EL (cell line): ENCODE measurements at places on chromosomes 16 and 17.

DNA sequence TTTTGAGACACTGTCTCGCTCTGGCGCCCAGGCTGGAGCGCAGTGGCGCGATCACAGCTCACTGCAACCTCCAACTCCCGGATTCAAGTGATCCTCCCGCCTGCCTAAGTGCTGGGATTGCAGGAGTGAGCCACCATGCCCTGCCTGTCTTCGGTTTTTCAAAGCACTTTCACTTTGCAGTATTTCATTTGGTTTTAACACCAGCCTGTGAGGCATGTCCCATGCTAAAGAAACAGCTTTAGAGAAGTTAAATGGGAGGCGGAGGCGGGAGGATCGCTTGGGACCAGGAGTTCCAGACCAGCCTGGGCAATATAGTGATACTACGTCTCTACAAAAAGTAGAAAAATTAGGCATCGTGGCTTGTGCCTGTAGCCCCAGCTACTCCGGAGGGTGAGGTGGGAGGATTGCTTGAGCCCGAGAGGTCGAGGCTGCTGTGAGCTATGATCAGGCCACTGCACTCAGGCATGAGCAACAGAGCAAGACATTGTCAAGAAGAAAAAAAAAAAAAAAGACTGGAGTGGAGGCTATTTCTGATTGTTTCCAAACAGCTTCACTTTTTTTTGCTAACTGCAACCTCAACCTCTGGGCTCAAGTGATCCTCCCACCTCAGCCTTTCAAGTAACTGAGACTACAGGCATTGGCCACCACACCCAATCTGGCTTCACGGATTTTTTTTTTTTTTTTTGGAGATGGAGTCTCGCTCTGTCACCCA, 1.3 kb downstream of the METTL23 start:
- DNase-seq, result no peak

DNA sequence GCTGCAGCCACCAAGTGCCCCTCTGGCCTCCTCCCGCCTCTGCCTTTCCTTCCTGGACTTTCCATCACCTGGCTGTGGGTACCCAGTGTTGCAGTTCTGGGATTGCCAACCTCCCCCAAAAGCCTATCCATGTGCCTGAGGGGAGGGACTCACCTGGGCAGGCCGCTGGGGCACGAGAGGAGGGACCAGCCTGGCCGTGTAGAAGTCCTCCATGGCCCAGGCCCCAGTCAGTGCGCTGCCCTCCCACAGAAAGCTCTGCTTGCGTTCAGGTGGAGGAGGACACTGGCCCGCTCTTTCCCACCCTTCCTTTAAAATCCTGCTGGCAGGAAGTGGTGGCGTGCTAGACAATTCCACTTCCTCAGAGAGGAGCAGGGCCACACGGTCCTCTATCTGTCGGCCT, 14.2 kb downstream of the SLX4 start:
- DNase-seq, result no peak

GRCh38 chr16:79182616-79183015, 417.9 kb downstream of the MAF start:
- no peak for DNase-seq

DNA sequence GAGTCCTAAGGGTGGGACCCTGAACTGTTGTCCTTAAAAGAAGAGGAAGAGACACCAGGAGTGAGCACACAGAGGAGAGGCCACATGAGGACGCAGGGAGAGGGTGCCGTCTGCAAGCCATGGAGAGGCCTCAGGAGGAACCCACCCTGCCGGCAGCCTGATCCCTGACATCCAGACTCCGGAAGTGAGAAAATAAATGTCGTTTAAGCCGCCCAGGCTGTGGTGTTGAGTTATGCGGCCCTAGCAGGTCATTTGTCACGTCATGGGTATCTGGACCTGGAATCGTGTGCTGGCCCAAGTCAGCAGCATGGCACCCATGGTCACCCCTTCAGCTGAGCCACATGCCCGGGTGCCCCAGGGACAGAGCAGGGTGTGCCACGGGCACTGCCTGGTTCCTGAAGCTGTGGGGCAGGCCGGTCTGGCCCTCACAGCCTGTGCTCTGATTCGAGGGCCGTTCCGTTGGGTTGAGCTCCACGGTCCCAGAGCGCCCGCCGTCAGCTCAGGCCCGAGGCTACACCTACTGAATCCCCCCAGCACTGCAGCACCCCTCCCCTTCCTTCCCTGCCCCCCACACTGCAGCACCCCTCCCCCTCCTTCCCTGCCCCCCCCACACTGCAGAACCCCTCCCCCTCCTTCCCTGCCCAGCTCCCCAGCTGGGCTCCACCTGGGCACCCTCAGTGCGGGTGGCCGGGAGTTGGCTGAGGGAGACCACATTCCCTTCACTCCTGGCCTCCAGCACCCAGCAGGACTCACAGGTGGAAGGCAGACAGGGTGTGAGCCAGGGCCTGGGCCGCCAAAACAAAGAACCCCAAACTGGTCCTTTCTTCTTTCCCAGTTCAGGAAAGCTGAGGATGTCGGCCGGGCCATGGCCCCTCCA, 2.7 kb upstream of the CCDC57 start:
- no peak for DNase-seq

- DNase-seq, result no peak
Observed at GRCh38 chr16:13926464-13926863, 6.5 kb downstream of the ERCC4 start.

- no peak for DNase-seq
Observed at GRCh38 chr16:31350275-31351005, 4.5 kb upstream of the ITGAX start.

DNA sequence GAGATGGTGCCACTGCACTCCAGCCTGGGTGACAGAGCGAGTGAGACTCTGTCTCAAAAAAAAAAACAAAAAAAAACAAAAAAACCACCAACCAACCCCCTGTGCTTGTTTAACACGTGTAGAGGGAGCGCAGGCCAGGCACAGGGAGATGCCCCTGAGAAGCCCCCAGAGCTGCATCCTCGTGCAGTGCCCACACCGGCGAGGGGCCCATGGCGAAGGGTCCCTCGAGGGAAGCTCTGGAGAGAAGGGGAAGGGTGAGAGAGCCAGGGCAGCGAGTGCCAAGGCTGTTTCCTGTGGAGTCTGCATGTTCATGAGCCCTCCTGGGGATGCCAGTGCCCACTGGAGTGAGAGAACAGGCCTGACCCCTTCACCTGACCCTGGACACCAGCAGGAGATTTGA, 47.8 kb upstream of the GSE1 start:
- no peak for DNase-seq

- no peak for DNase-seq
Observed at GRCh38 chr17:55720919-55721836, 1.5 kb downstream of the TMEM100 start.

GRCh38 chr16:85570213-85570734, 42.8 kb upstream of the GSE1 start:
- DNase-seq, result no peak

GRCh38 chr17:66351033-66351432, 48.6 kb downstream of the PRKCA start:
- no peak for DNase-seq

DNA sequence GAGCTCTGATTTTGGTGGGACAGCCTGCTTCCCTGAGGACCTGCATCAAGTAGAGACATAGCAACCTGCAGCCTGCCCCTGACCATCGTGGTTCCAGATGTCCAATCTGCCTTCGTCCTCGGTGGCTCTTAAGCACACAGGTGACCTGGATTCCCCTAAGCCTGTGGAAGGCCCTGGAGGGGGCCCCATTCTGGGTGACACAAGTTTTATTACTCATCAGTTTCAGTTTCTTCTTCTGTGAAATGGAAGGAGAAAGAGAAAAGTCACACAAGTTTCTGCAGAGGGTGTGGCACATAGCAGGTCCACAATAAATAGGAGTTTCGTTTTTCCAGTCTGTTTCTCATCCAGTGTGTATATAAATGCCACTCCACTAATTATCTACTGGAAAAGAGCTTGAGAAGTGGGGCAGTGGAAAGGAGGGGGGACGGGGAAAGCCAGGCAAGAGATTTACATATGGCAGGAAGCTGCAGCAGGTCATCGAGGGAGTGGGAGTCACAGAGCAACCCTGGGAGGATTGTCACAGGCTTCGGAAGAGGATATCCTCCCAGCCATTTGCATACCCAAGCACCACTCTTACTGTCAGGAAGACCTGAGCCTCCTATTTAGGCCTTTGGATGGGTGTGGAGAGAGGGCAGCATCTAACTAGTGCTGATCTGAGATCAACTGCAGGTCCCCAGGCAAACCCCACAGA, 10.0 kb upstream of the NOS2 start:
- no peak for DNase-seq

GRCh38 chr17:7440113-7440833, 961 bp downstream of the FGF11 start:
- peak; percentile 61 for DNase-seq

DNA sequence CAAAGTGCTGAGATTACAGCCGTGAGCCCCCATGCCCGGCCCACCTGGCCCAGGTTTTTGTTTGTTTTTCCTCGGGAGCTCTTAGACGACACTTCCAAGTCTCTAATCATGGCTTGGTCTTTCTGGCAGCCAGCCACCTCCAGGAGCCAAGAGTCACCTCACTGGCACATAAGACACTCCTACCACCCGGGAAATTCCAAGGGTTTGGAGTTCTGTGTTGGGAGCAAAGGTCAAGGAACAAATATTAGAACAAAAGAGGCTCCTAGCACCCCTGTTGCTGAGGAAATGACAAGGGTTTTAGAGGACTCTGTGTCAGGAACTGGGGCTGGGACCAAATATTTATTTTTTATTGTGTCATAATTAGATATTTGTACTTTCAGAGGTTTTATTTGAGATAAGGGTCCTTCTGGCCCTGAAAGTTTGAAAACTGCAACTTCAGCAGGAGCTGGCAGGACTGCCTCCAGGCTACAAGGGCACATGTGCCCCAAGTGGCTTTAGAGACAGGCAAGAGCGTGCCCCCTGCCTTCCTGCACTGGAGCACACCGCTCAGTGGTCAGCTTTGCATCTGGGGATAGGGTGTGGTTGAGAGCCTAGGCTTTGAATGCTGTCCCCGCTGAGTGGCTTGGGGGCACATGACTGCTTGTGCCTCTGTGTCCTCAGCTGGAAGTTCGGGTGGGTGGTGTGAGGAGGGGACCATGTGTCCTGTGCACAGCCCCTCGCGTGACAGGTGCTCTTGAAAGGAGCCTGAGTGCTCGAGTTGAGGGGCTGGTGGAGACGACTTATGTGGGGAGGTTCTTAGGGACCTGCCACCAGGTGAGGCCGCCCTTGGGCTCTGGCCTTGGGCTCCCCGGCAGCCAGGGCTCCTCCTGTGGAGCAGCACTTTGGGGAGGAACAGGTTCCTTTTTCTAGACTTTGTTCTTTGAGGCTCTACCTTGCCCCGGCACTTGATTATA, 29.7 kb downstream of the MGRN1 start:
- no peak for DNase-seq

DNA sequence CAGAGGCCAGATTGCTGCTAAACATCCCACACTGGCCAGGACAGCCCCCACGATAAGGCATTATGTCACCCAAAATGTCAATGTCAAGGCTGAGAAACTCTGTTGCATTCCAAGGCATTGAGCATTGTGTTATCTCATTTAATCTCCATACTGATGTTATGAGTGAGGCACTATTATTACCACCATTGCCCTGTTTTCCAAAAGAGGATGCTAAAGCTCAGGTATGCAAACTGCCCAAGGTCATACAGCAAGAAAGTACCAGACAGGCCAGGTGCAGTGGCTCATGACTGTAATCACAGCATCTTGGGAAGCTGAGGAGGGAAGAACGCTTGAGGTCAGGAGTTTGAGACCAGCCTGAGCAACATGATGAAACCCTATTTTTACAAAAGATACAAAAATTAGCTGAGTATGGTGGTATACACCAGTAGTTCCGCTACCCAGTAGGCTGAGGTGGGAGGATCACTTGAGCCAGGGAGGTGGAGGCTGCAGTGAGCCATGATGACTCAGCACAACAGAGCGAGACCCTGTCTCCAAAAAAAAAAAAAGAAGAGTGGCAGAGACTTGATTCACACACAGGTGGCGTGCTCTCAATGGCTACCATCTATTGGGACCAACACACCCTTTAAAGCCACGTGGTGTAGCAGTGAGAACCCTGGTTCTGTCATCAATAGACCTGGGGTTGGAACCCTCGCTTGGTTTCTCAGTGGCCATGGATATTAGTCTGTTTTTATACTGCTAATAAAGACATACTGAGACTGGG, 58.8 kb upstream of the GRIN2A start:
- DNase-seq, result no peak

GRCh38 chr16:11360641-11361373, 15.5 kb downstream of the RMI2 start:
- DNase-seq, result no peak

- no peak for DNase-seq
Observed at GRCh38 chr16:11501632-11502031, 85.1 kb downstream of the LITAF start.

DNA sequence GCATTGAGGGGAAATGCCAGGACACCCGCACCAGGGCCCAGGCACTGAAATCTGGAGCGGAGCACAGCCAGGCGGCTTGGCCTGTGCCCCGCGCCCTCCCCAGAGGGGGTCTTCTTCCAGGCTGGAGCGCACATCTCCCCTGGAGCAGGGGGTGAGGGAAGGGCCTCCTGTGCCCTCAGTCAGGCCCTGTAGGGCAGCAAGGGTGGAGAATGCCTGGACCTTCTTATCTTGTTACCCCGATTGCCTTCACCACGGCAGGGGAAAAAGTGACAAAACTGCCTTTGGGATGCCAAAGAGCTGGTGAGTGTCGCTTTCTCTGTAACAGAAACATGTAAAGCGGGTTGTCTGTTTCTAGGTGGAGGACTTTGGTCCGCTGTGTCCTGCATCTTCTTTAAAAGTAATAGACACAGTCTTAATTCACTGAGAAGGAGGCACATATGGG, 48.3 kb upstream of the BAHCC1 start:
- DNase-seq, result no peak

- no peak for DNase-seq
Observed at GRCh38 chr16:19287241-19287640, 1.7 kb downstream of the CLEC19A start.

GRCh38 chr17:1362065-1362848, 37.8 kb downstream of the YWHAE start:
- DNase-seq, result no peak

- peak; percentile 87 for DNase-seq
Observed at GRCh38 chr17:72392056-72393010, 271.5 kb downstream of the SOX9 start.

DNA sequence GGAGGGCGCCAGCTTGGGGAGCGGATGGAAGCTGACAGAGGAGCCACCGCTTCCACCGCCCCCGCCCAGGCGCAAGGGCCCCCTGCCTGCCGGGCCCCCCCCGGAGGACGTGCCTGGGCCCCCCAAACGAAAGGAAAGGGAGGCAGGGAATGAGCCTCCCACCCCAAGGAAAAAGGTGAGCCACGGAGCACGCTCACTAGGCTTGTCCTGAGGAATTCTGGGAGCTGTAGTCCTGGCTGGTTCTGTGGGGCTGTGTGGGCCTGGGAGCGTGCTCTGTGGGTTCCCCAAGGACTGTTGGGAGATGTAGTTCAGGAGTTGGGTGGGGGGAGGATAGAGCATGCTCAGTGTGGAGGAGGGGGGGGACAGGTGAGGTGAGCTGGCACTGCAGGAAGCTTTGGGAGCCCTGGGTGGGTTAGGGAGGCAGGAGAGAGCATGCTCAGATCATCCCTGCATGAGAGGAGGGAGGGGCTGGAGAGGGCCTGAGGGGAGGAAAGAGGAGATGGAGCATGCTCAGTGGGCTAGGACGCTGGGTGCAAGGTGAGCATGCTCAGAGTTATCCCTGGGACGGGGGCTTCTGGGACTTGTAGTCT, 4.5 kb downstream of the FBXL19 start:
- no peak for DNase-seq
